ENCODE measurements at places on chromosomes 1 and 21.

- DNase-seq = no peak
Observed at GRCh38 chr1:2473198-2473597, 2.9 kb upstream of the PLCH2 start.

DNA sequence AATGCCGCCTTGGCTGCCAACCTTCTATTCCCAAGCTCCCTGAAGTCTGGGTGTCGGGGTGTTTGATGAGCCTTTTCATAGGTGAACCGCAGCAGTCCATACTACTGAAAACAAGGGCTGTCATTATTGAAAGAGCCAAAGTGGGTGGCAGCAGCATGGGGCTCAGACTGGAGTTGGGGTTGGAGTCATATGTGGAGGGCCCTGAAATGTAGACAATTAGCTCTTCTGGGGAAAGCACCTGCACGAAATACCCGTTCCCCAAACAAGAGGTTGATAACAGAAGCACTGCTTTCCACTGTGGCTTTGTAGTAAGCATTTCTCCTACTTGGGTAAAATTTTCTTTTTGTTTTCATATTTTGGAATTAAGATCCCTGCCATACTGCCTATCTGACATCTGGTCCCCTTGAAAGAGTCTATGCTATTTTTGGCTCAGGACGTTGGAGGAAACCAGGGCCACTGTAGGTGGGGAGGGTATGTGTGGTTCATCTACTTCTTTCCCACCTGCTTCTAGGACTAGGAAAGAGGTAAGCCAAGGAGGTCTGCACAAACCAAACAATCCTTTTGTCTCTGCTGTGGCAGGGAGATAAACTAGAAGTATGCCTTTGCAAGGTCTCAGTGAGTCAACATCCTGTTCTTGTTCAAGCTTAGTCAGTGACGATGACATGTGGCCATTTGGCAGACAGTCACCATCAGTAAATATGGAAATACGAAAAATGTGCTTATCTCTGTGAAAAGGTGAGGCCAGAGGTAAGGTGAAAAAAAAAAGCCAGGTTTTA lies 197.0 kb upstream of the UBE2U start:
- DNase-seq = no peak

DNA sequence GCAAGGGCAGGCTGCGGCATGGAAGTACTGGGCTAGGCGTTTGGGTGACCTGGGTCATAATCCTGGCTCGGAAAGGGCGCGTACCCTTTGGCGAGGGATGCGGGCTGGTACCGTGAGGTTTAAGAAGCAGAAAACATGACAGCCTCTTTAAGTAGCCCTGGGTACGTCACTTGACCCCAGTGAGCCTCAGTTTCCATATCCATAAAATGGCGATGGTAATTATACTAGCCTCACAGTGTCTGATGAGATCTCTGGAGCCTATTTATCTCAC lies 700 bp downstream of the PIGV start:
- DNase-seq = no peak

DNA sequence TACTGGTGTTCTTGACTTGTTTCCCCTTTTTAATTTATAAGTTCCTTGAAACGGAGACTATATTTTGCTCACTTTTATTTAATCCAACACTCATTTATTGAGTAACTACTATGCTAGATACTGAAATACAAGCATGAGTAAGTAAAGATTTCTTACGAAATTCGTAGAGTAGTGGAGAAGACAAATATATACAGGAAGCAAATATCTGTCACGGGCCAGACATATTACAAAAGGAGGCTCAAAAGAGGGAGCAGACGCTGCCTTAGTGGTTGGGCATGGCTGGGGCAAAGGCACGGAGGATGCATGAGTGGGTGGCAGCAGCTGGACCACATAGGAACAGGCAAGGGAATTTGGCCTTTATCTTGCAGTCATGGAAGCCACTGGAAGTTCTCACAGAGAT lies 6.8 kb downstream of the NCF2 start:
- no peak for DNase-seq

DNA sequence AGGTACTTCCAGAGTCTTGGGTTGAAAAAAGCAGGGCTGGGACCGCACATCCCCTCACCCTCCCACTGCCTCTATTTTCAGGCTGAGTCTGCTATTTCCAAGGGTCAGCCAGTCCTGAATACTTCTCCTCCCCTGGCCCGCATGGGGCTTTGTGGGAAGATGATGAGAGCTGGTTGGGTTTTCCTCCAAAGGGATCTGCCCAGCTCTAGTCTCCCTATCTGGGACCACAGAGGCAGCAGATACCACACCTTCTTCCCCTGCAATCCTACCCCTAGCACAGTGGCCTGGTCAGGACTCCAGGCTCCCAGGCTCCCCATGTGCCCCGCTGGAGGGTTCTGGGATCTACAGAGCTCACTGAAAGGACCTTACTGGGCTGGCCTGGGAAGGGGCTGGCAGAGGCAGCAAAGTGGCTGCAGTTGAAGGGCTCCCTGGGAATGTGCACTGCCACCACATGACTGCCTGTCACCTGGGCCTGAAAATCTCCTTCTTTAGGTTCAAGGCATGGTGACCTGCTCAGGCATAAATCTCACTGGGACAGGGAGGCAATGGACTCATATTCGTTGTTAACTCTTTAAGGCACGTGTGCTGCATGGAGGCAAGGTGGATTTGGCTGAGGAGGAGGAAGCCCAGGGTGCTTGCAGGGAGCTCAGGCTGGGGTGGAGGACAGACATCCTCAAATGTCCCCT lies 13.1 kb downstream of the CACNA1S start:
- DNase-seq = no peak

- no peak for DNase-seq
Observed at GRCh38 chr1:168504064-168504837, 39.5 kb downstream of the XCL2 start.

DNA sequence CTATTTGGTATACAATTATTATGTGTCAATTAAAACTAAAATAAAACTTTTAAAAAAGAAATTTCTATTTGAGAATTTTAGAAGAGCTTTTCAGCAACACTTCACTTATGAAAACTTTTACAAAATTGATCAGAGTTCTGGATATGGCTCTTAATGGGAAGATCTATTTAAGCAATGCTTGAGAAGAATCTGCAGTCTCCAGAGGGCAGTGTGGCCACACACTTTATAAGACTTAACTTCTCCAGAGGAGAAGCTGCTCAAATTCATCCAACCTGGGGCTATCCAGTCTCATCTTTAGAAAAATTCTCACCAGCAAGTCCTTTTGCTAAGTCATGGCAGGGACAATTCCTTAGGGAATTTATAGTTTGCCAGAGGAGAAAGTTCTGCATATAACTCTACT lies 25.2 kb upstream of the AGO1 start:
- no peak for DNase-seq

DNA sequence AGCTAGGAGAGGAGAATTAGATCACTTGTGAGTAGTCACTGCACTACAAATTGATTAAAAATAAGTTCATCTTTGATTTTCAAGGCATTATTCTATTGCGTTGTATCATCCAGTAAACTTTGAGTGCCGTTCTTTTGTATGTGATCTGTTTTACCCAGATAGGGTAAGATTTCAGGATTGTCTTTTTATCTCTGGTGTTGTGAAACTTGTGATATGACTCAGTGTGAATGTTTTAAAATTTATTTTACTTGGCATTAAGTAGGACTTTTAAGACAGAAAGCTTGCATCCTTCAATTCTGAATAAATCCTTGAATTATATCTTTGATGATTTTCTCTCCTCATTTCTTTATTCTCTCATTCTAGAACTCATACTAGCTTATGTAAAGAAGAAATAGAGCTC lies 93.3 kb upstream of the ADAMTS5 start:
- DNase-seq = no peak

GRCh38 chr1:59747420-59748024 lies 67.2 kb upstream of the HOOK1 start:
- no peak for DNase-seq

- no peak for DNase-seq
Observed at GRCh38 chr1:44442791-44443190, 37.7 kb downstream of the RNF220 start.

- no peak for DNase-seq
Observed at GRCh38 chr1:91883470-91883869, 2.5 kb downstream of the TGFBR3 start.

DNA sequence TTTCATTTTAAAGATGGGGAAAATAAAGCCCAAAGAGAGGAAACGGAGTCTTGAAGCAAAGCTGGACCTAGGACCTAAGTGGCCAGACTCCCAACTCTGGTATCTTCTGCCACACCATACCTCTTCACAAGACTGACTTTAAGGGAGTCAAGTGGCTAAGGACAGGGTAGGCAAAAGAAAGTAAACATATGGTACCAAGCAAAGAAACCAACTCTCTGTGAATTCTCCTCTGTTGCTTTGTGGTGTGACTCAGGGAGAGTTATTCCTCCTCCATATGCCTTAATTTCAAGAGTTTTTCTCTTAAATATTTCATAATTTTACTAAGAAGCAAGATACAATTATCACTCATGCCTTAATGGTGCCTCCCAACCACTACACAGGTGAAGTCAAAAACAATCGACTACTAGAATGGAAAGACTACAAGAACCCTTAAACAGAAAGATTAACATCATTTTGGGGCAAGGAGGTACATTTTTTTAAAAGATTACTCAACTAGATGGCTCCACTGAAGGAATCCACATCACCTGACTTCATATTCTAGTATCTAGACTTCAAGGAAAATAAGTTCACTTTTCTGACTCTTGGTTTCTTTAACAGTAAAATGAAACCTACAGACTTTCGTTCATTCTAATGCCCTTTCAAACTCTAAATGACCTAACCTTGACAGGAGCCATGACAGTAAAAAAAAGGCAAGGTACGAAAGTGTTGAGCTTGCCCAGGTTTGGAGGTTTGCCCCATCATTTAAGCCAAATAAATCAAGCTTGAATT lies 44.2 kb downstream of the LUZP1 start:
- no peak for DNase-seq

DNA sequence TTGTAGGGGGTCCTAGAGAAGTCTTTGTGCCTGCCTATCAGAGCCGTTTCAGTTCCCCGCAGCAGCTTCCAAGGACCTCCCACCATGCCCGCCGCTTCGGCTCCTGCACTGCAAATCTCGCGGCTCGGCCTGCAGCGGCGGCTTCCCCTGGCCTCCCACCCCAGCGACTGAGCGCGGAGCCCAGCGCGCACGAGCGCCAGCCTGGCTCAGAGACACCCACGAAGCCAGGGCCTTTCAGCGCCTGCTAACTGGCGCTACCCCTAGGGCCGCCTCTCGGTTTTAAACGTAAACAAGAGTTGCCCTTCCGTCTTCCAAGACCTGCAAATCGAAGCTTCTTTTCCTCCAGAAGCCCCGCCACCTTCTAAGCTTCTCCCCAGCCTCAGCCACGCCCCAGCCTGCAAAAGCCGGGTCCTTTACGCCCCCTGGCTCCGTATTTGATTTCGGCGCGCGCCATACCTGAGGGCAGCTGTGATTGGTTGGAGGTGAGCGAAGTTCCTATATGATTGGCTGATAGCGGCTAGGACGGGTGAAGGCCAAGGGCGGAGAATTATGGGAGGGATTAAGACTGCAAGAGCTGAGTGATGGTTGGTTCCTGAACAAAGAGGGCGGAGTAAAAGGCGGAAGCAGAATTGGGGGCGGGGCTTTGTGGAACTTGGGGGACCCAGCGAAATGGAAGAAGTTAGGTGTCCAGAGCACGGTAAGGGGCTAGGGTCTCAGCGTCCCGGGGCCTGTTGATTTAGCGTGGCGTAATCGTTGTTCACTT lies at the start of gene TTF2:
Gene TTF2 (plus strand): TSS at position 649 of the 763 bp plus-strand sequence. CDS start 21 bp downstream, at position 670.
- DNase-seq = peak; percentile 85

DNA sequence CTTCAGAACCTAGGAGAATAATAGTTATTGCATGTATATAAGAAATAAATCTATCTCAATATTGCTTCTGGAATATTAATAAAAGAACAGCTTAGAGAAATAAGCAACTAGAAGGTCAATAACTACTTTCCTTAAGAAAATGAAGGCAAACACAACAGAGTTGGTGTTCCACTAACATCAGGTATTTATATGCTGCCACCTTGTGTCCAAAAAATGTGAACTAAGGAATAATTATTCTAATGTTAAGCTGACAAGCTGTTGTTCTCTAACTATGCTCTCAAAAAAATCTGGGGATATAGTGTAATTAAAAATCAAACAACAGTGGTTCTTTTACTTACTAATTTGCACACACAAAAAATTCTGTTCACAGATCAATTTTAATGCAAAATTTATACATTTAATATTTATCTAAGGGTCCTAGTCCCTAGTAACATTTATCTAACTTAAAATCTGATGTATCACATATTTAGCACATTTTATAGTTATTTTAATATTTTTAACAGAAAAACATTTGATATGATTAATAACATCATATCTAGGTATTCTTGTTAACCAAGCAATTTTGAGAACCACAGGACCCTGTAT lies 39.6 kb downstream of the UCHL5 start:
- DNase-seq = no peak

- DNase-seq = no peak
Observed at GRCh38 chr1:20753589-20753988, 21.1 kb upstream of the SH2D5 start.

DNA sequence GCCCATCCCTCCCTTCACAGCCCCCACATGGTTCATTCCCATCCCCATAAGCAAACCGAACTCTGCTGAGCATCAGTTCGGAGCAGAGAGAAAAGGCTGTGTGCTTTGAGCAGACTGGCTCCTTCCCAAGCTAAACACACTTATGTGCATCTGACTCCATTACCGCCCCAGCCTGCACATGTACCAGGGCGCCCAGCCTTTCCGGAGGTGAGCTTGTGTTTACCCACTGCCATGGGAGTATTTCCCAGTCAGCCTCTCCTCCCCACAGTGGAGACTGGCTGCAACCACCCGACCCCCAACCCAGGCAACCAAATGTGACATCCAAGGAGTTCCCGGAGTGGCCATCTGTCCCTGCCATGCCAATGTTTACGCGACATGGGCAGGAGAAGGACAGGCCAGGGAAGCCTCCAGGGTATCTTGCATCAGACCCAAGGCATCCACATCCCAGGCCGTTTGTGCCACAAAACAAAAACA lies 9.4 kb downstream of the TIAM1 start:
- no peak for DNase-seq

DNA sequence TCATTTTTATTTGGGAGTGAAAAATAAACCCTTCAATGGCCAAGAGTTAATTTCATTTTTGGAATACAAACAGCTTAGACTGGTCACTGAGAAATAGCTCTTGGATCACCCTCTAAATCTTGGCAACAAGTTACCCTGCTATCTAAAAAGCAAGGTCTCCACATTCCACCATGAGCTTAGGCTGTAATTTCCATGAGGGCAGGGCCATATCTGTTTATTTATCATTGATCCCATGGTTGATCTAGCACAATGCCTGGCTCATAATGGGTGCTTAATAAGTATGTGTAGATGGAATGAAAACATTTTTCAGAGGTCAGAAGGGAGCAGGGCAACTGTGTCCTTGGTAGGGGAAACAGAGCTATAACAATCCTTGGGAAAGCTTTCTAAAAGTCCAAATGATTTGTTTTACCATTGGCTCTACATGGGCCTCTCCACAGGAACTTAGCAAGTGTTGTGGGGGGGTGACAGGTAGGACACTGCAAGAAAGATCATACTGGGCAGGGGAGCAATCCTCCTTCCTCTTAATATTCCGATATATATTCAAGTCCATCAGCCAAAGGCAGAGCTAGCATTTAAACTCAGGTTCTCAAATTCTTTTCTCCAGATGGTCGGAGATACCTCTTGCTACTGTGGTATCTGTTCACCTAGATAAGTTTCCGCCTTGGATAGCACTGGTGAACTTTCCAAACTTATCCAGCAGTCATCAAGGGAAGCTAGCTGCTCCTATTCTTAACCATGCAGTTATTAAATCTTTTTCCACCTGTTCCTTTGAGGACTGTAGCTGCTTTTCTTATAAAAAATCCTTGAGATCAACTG lies 53.1 kb upstream of the PTCH2 start:
- no peak for DNase-seq

All from T-helper 17 cell (primary cell).